Epithelial cell of alveolus of lung (primary cell): ENCODE measurements at places on chromosomes 5 and 9. TPM values are rescaled to one million over a fixed set of nuclear protein-coding genes. Genes with fewer than 3 reads are reported as not detected.

CEP78 gene
- 8.5 and 16.4 TPM in 2 replicates for total RNA-seq

OTP gene
- 0.24 TPM in 1 of 2 replicates, not detected in the other for total RNA-seq

ANKRD20A1 gene
- 0.13 TPM in 1 of 2 replicates, not detected in the other for total RNA-seq

PDE6A gene
- under 0.01 and 0.13 TPM in 2 replicates for total RNA-seq

DMGDH gene
- 0.72 and 1.2 TPM in 2 replicates for total RNA-seq

MATR3 gene
- total RNA-seq: 149 and 236 TPM in 2 replicates

SPATA31A3 gene
- not detected in 2 replicates for total RNA-seq

WWC1 gene
- total RNA-seq: 3.0 and 4.9 TPM in 2 replicates

C9orf152 gene
- 0.13 and 0.16 TPM in 2 replicates for total RNA-seq
